ENCODE measurements at places on chromosomes 13 and 19.
A peak's percentile ranks its signal among the peaks of the same experiment; 100 is the strongest.

- peak; percentile 14 for DNase-seq
These were observed 120.5 kb downstream of the SLC7A1 start for GRCh38 chr13:29474991-29475390.

DNA sequence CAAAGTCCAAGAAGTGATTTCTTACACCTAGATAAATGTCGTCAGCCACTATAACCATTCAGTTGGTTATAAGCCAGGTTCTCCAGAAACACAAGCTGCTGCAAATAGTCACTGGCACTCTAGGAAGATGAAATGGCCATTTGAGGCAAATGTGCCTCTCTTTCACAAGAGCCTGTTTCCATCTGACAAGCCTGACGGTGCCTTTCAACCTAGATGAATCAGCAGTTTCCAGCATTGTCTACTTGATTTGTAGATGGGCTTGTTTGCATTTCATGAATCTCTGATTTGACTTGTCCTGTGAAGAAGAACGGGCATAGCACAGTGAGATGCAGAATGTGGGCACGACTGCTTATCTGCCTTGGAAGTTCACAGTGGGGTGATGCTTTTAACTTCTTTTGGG, 327.2 kb downstream of the LMO7 start:
- peak; percentile 5 for DNase-seq

DNA sequence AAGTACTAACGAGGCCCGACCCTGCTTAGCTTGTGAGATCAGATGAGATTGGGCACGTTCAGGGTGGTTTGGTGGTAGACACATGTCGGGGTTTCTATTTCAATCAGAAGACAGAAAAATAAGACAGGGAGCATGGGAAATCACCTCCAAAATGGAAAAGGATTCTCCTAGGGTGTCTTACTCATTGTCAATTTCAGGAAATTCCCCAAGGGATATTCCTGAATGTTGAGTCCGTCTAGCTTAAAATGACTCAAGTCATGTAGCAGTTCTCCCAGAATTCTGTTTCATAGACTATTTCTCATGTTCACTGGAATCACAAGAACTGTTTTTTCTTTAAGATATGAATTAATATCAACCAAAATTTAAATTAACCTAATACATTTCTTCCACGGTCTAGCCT, 380.1 kb downstream of the EFNB2 start:
- DNase-seq = no peak

GRCh38 chr13:89550938-89551337, 1796.5 kb upstream of the MIR17HG start:
- no peak for DNase-seq

GRCh38 chr13:32310134-32310706, 4.9 kb downstream of the ZAR1L start:
- peak; percentile 59 for DNase-seq

- DNase-seq = peak; percentile 22
These were observed 80.9 kb upstream of the SHISA2 start for GRCh38 chr13:26132756-26133155.

DNA sequence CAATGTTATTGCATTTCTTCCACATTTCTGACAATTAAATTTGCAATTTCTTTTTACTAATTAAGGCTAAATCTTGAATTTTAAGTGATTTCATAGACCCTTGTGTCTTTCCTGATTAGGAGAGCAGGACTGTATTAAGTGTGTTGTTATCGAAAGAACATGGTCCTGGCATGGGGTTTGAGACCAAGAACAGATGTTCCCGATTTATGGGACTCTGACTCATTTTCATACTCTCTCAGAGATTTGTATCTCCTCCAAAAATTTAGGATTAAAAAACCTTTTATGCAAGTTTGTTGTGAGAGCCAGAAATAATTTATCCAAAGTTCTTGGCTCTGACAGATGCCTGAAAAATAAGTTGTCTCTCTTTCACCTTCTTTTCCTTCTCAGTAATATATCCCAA, 589.3 kb upstream of the ARGLU1 start:
- no peak for DNase-seq

DNA sequence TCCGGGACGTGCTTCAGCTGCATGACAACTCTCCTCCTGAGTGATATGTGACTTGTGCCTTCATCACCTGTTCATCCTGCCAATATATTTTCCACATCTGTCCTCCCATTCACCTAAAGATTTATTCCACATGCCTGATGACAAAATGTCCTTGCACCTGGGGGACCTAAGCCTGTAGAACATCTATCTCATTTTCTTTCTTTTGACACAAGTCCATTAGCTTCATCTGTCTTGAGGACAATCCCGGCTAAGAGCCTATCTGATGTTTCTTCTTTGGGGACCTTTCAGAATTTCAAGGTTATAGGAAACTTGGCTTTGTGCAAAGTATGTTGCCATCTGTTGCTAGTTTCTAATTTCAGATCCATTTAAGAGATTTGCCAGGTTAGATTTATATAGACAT, 41.1 kb downstream of the ITGBL1 start:
- DNase-seq = no peak

- DNase-seq = peak; percentile 77
These were observed 6.1 kb downstream of the BEST2 start for GRCh38 chr19:12757544-12758274.

DNA sequence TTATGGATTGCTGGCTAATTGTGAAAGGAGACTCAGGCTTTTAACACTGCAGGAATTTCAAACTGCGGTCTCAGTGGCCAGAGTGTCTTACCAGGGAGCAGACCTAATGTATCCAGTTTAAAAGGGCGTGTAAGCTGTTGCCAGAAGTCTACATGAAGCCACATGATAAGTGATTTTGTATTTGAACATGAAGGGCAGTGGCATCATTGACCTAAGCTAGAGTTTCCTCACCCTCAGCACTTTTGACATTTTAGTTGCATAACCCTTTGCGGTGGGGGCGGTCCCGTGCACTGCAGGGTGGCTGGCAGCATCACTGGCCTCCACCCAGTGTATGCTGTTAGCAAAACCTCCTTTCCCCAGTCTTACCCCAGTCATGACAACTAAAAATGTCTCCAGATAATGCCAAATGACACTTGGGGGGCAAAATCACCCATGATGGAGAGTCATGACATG, 23.7 kb upstream of the GPR18 start:
- no peak for DNase-seq

- no peak for DNase-seq
These were observed 26.5 kb downstream of the ARHGAP35 start for GRCh38 chr19:46887240-46887782.

DNA sequence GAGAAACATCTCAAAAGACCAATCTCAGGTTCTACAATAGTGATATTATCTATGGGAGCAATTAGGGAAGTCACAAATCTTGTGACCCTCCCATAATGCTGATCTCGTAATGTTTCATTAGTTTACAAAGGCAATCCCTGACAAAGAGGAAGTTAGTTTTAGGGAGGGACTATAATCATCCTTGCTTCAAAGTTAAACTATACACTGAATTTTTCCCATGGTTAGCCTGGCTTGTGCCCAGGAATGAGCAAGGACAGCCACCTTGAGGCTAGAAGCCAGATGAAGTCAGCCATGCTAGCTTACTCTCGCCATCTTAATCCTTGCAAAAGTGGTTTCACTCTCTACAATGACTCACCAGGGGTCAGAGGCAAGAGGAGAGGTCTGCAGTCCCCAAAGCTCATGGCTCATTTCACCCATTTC, 5.4 kb downstream of the CEACAM3 start:
- no peak for DNase-seq

GRCh38 chr19:35932291-35932936, 3.8 kb upstream of the LRFN3 start:
- DNase-seq = no peak

- DNase-seq = no peak
These were observed at the start of gene REEP6 for GRCh38 chr19:1491114-1491848. Gene REEP6 (plus strand): TSS chr19:1491181. CDS start chr19:1491270, 89 bp downstream.

DNA sequence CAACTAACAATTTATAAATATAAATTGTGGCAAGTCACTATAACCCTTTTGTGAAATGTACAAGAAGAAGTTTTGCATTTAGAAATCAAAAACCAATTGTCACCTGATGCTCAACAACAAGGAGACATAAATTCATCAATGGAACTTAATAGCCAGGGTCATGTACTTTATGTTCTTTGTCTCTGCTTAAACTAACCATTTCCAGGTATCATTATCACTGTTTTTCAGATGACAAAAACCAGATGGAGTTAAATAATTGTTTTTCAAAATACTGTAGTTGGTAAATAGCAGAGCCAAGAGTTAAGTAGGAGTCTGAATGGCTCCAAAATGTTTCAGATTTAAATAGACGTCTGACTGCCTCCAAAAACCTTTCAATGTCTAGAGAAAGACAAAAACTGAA, 72.3 kb upstream of the MAB21L1 start:
- no peak for DNase-seq

DNA sequence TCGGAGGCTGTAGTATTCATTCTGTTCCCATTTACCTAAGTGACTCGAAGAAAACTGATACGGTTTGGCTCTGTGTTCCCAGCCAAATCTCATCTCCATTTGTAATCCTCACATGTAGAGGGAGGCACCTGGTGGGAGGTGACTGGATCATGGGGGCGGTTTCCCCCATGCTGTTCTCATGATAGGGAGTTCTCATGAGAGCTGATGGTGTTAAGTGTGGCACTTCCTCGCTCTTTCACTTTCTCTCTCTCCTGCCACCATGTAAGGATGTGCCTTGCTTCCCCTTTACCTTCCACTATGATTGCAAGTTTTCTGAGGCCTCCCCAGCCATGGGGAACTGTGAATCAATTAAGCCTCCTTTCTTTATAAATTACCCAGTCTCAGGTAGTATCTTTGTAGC, 23.5 kb downstream of the SLAIN1 start:
- DNase-seq = no peak

- DNase-seq = no peak
These were observed 23.3 kb downstream of the COMMD6 start for GRCh38 chr13:75514080-75514995.

DNA sequence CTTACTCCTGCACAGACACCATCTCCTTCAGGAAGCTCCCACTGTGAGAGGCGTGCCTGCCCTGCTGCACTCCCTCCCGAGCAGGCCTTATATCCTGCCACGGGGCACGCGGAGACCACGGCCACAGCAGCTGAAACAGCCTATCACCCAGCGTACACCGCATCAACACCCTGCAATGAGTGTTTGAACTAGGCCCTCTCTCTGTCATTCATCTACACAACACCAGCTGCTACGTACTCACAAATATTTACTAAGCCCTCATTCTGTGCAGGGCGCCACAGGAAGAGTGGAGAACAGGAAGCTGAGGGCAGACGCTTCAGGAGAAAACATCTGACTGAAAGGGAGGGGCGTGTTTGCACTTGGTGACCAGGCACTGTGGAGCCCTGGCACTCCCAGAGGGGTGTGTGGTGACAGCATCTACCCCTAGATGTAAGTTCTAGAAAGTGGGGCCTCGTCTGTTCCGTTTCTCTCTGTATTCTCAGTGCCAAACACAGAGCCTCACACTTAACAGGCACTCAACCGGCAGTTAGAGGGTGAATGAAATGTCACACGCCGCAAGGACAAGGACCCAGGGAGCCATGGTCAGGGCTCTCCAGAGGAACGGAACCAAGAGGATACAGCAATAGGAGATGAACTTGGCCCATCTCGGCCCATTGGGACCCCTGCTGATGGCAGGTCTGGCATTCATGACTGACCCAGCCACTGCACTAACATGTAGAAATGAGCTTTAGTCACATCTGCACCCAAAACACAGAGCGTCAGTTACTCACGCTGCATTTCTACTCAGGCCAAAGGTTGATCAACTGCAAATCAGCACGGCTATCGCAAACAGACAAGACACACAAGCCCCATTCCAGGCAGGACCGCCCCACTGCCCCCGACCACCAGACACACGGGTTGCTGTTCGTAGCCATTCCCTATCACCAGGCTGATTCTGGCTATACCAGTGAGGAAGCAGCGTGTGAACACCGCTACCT, 15.7 kb downstream of the RANBP3 start:
- DNase-seq = peak; percentile 27

GRCh38 chr13:44273991-44274770, 99.4 kb upstream of the SERP2 start:
- DNase-seq = peak; percentile 81

- peak; percentile 2 for DNase-seq
These were observed 1851.1 kb downstream of the PCDH9 start for GRCh38 chr13:65378943-65379519.

- DNase-seq = no peak
These were observed 1718.7 kb downstream of the EFNB2 start for GRCh38 chr13:104816726-104817125.

DNA sequence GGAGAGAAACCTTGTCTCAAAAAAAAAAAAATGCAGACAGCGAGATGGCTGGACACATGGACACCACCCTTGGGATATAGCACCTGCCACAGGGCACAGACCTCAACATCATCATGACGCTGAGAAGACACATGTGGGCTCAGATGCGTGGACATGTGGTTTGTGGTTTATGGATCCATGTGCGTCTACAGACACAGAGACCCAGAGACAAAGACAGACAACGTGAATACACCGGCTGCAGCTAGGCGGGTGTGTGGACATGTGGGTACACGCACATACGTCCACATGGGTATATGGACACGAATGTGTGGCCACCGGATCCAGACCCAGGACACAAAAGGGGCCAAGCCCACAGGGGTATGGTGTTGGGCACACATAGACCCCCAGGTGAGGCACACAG, 1.3 kb downstream of the TNFSF14 start:
- DNase-seq = no peak

DNA sequence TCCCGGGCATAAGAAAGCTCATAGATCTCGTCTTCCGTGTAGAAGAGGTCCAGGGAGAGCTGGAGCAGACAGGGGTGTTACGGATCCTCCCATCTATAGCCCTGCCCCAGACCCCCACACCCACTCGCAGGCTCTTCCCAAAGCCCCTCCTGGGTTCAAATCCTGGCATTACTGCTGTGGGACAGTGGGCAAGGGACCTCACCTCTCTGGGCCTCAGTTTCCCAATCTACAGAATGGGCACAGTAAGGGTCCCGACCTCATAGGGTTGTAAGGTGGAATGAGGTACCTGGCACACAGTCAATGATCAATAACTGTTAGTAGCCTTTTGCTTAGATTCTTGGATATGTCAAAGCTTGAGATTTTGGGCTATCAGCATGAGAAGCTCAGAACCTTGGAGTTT, 10.5 kb downstream of the FAM98C start:
- DNase-seq = no peak

- no peak for DNase-seq
These were observed 26.9 kb upstream of the KL start for GRCh38 chr13:32989290-32989667.

DNA sequence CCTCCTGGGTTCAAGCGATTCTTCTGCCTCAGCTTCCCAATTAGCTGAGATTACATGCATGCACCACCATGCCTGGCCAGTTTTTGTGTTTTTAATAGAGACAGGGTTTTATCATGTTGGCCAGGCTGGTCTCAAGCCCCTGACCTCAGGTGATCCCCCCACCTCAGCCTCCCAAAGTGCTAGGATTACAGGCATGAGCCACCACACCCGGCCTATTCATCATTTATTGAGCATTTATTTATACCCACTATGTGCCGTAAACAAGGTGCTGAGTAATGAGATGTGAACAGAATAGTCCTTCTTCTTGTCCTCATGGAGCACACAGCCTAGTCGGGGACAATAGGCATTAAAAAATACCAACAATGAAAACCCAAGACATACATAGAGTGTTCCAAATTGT, 25.6 kb downstream of the ACTN4 start:
- no peak for DNase-seq

- no peak for DNase-seq
These were observed 12.4 kb downstream of the TTC9B start for GRCh38 chr19:40205760-40206159.
